ENCODE measurements at places on chromosomes 2 and 18.

GRCh38 chr2:176978921-176979320 lies 233.7 kb upstream of the HNRNPA3 start:
- no peak for DNase-seq

DNA sequence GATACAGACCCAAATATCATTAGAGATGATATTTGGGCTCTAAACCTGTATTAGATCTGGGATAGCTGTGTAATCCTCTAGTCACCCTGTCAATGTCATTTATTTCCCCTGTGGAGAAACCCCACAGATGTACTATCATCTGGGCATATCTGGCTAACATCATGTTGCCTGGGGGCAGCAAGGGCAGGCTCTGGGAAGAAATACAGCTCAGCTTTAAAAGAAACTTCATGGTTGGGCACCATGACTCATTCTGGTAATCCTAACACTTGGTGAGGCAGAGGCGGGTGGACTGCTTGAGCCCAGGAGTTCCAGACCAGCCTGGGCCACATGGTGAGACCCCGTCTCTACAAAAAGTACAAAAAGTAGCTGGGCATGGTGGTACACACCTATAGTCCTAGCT lies 282.5 kb downstream of the SLC8A1 start:
- DNase-seq: no peak

GRCh38 chr2:190407662-190408537 lies at the start of gene MFSD6:
MFSD6 (plus strand) TSS chr2:190408355; CDS start chr2:190436030, 27,675 bp downstream.
- peak; percentile 69 for DNase-seq

DNA sequence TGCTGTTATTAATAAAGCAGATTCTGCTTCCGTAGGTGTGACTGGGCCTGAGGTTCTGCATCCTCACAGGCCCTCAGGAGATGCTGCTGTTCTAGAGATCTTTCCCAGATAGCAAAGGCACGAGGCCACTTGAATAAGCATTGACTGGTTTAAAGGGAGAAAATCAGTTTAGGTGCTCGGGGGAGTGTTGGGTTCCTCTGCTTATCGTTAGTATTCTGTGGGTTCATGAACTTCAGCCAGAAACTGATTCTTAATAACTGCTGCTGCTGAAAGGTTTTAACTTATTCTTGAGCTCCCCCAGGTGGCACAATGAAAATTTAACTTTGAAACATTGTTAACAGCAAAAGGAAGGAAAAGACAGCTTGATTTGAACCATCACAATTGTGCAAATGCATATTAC lies 56.9 kb downstream of the ITGA6 start:
- no peak for DNase-seq

- DNase-seq: no peak
Observed at GRCh38 chr18:56458770-56459712, 179.4 kb downstream of the TXNL1 start.

- DNase-seq: no peak
Observed at GRCh38 chr2:57181315-57182038, 865.1 kb upstream of the VRK2 start.

- DNase-seq: no peak
Observed at GRCh38 chr2:75764611-75765010, 53.9 kb upstream of the GCFC2 start.

GRCh38 chr2:84894758-84895520 lies 10.5 kb upstream of the TMSB10 start:
- DNase-seq: no peak

DNA sequence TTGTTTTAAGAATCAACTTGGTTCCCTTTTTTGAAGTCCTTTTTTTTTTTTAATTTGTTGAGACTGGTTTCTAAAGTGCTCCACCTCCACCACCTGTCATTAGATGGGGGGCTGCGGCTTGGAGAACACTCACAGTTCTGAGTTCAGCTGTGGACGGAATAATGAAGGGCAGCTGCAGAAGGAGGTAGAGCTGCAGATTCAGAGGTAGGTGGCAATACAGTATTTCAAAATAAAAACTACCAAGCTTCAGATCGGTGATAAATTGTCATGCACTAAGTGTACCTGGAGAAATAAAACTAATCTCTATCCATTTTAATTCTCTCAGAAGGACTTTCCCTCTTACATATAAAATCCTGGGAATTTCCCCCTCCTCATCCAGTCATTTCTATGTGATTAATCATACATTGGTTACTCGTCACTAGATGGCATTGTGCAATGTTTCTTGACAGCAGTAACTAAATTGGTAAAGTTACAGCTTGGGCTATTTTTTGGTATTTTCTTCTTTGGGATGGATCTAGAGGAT lies 81.1 kb upstream of the SLC39A10 start:
- no peak for DNase-seq

DNA sequence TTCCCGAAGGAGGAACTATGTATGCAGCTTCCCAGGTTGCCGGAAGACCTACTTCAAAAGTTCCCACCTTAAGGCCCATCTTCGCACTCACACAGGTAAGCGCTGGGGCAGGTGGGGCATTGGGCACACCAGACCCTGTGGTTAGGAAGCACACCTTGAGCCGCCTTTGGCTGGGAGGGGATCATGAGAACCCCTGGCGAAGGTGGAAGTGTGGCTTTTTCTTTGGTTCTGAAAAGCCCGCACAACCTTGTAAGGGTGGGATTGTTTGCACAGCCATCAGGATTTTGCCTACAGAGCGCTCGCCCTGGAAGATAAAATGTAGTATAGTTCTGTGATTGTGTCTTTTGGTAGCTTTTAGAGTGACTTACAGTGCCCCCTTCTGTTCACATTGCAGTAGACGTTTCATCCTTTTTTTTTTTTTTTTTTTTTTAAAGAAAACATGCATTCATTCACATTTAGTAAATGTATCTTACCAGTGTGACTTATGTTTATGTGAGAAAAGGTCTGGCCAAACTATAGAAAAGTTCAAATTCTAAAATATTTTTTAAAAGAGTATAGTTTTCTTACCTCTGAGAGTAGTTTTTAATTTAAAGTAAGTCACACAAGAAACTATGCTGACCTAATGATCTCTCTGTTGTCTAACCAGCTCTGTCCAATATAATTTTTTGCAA lies 5.3 kb downstream of the KLF11 start:
- no peak for DNase-seq

- no peak for DNase-seq
Observed at GRCh38 chr2:143169105-143169504, 39.9 kb downstream of the ARHGAP15 start.

- no peak for DNase-seq
Observed at GRCh38 chr18:62771494-62772270, 56.3 kb downstream of the PHLPP1 start.

DNA sequence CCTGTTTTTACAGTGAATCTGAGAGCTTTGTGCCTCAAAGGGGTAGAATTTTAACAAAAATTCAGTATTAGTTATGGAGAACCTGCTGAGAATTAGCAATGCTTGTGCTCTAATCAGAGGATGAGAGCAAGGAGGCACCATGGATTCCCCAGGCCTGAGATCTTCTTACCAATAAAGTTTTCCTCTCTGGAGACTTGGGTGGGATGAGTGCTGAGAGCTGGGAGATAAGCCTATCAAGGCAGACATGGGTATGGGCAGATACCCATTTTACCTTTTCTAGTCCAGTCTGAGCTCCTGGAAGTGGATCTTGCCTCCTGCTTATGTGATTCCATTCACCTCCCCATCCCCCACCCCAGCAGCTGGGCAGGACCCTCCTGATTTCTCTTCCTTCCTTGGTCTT lies 53.9 kb downstream of the BMP10 start:
- no peak for DNase-seq

DNA sequence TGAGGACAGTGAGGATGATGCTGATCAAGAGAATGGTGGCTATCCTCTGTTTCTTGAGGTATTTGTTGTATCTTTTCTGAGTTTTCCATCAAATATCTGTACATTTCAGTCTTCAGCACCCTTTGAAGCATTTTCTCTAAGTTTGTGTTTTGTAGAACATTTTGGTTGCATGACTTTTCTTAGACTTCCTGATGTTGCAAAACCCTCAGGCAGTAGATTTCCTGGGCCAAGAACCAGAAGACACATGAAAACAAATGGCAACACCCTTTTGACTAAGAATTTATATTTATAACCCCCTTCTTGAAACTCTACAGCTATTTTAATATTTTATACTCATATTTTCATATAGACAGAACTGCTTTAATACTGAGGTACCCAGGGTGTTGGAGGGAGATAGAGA lies 16.2 kb downstream of the HNMT start:
- no peak for DNase-seq

DNA sequence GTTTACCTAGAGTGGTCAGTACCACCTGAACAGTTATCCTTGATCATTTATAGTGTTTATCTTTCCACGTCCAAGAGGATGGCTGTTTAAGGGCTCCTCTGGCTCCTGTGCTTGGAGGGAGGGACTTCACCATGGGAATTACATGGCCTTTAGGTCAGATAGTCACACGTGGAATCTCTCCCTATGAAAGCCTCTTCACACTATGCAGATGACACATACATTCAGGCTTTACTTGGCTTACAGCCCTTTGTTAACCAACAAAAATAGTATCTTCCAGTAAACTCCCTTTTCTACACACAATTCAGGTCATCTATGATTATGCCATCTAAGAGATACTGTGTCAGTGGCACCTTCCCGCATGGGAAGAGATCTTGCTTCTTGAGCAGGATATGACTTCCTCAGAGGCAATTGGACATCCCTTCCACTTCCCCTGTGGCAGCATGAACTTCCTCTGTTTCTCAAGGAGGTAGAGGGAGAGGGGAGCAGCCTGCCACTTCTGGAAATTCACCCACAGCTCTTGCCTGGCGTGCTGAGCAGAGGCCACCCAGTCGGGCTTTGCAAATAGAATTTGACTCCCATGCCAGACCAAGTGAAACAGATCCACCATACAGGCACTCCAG lies 53.5 kb downstream of the COLEC12 start:
- DNase-seq: no peak

GRCh38 chr2:180314086-180314485 lies 307.0 kb upstream of the CWC22 start:
- no peak for DNase-seq

GRCh38 chr2:127563458-127564428 lies 28.3 kb downstream of the MYO7B start:
- no peak for DNase-seq

- DNase-seq: no peak
Observed at GRCh38 chr2:6325616-6326015, 540.1 kb downstream of the CMPK2 start.

DNA sequence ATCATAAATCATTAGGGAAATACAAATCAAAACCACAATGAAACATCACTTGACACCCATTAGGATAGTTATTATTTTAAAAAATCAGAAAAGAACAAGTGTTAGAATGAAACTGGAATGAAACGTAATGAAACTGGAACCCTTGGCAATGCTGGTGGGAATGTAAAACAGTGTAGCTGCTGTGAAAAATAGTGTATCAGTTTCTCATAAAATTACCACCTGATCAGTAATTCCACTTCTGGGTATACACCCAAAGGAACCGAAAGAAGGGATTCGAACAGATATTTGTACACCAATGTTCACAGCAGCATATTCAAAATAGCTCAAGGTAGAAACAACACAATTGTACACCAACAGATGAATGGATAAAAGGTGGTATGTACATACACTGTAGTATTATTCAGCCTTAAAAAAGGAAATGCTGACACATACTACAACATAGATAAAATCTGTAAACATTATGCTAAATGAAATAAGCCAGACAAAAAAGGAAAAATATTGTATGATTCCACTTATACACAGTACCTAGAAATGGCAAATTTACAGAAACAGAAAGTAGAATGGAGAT lies 27.0 kb downstream of the ROCK1 start:
- DNase-seq: no peak

DNA sequence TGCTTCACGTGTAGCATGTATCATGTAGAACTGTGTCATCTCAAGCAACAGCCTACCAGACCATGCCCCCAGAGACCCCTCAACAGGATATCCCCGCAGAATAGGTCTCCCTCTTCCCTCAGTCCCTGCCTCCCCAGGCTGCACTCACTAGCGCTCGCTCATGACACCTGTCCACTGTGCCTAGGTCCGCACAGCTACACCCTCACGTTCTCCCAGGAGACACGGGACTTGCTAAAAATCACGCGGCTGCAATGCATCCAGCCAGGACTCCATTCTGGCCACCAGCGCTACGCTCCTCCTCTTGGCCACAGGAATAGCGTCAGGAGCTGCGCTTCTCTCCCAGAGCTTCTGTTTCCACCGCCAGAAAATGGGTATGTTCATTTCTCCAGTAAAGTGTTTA lies 2.5 kb downstream of the PXDN start:
- no peak for DNase-seq

- no peak for DNase-seq
Observed at GRCh38 chr2:39202639-39203369, 41.0 kb downstream of the CDKL4 start.

DNA sequence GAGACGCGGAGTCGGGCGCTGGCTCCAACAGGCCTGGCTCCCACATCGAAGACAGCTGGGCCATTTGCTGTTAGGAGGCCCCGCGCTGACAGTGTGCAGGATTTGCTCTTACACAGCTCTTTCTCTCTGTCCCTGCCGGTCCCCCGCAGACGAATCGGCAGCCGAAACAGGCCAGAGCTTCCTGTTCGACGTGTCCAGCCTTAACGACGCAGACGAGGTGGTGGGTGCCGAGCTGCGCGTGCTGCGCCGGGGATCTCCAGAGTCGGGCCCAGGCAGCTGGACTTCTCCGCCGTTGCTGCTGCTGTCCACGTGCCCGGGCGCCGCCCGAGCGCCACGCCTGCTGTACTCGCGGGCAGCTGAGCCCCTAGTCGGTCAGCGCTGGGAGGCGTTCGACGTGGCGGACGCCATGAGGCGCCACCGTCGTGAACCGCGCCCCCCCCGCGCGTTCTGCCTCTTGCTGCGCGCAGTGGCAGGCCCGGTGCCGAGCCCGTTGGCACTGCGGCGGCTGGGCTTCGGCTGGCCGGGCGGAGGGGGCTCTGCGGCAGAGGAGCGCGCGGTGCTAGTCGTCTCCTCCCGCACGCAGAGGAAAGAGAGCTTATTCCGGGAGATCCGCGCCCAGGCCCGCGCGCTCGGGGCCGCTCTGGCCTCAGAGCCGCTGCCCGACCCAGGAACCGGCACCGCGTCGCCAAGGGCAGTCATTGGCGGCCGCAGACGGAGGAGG lies 3.5 kb downstream of the GDF7 start:
- DNase-seq: no peak

DNA sequence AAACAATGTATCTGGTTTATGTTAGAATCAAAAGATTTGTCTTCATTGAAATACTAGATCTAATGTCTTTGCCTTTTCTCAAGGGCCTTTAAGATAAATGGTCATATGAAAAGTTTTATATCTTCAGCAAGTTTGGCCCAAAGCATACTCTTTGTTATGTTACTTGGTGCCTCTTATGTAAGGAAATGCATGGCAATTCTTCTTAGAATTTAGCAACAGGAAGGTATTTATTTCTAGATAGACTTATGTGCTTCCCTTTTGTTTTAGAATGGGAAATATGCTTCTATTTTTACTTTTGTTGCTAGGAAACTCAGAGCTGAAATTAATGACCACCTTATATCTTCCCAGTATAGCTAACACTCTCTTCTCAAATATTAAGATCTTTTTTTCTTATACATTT lies 117.4 kb upstream of the DLX2 start:
- no peak for DNase-seq

- DNase-seq: no peak
Observed at GRCh38 chr2:106882673-106883072, 3.3 kb downstream of the ST6GAL2 start.

DNA sequence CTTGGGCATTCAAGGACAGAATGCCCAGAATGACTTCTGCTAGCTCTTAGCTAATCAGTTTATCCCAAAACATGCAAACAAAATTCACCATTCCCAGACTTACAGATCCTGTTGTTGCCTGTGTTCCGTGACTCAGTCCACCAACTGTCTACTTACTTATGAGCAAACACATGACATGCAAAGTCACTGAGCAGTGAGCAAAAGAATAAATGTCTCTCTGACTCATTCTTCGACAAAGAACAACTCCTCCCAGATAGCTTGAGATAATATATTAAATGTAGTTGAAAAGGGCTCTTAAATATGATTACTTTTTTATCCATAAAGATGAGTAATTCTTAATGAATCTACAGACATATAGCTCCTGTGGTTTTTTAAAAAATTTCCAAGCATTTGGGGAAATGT lies 9.0 kb upstream of the CREG2 start:
- DNase-seq: no peak

Data from glutamatergic neuron (in vitro differentiated cells).